ENCODE measurements at places on chromosomes 16 and 17.

- no peak for DNase-seq
Measured at GRCh38 chr16:8818504-8819270, 21.0 kb downstream of the PMM2 start.

GRCh38 chr17:79102214-79102613 is 27.6 kb downstream of the ENGASE start:
- DNase-seq = no peak

- DNase-seq = peak; percentile 94
Measured at GRCh38 chr17:8152112-8152775, at the start of gene PER1. Gene PER1, minus strand, starts transcription at chr17:8152404. Its CDS starts 1,698 bp downstream, at chr17:8150706.

GRCh38 chr17:71976011-71976649 is 144.7 kb upstream of the SOX9 start:
- DNase-seq = no peak

DNA sequence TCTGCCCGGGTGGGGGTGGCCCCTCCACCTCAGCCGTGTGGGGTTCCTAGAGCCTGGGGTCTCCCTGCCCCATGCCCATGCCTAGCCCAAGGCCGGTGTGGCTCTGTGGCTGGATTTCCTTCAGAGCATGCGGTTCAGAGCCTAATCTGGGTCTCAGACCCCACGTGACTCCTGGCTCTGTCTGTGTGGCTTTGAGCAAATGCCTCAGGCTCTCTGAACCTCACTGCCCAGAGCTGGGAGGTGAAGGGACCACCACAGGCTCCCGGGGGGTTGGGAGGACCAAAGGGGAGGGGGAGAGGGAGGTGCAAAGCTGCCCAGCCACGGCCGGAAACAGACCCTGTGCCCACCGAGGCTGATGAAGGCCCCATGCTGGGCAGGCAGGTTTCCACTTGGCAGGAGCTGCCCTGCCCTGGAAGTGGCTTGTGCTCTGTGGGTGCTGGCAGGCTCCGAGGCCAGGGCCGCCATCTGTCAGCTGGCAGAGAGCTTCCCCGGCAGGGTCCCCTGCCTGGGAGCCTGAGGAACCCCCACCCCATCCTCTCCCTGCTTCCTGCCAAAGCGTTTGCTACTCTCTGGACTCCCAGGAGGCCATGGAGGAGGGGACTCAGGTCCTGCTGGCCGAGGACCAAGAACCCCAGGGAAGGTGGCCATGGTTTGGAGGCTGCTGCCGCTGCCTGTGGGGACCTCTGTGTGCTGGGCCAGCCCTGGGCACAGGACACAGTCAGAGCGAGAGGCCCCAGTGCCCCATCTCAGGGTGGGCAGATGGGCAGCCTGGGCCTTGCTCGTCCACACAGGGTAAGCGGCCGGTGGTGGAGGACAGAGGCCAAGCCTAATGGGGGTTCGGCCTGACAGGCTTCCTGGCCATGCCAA is 4.0 kb downstream of the CDH15 start:
- no peak for DNase-seq

- no peak for DNase-seq
Measured at GRCh38 chr17:10605221-10605783, 51.8 kb downstream of the MYH3 start.

DNA sequence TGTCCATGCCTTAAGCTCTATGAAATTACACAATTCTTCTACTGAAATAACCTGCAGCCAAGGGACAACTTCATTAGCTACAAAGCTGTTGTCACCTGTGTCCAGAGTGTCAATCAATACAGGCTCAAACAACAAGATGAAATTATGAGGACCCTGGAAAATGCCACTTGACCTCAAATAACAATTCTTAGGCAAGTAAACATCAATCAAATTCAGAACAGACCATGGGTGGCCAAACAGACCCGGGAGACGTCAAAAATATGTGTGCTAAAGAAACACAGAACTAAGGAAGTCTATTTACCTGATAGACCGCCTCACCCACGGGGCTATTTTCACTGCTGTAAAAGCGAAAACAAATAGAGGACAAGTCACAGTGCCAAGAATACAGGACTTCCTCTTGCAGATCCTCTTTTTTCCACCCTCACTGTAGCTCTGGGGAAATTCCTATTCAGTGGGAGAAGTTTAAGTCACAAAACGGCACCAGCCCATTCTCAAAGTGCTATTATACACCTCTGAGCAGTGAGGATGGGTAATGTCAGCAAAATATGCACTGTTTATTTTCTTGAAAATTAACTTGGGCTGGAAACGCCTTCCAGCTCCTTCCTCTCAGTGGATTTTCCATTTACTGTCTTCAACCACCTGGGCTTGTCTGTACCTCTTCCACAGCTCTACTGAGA is 2.7 kb downstream of the LITAF start:
- no peak for DNase-seq

- DNase-seq = no peak
Measured at GRCh38 chr17:12727881-12728280, 61.4 kb upstream of the ARHGAP44 start.

DNA sequence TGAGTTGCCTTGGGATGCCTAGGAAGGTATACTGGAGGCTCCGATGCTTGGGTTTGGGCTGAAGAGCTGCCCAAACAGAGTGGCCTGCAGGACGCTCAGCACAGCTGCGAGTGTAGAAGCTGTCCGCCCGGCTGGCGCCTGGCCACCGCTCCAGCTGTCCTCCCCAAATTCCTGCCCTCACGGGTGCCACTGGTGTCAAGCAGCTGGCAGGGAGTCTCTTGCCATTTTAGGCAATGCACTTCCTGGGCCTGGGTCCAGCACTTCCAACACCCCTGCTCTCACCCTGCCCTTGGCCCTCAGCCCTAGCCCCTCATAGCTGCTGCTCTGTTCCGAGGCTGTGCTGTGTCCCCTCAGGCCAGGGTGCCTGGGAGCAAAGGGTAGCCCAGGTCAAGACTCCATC is 5.2 kb upstream of the PKMYT1 start:
- DNase-seq = no peak

DNA sequence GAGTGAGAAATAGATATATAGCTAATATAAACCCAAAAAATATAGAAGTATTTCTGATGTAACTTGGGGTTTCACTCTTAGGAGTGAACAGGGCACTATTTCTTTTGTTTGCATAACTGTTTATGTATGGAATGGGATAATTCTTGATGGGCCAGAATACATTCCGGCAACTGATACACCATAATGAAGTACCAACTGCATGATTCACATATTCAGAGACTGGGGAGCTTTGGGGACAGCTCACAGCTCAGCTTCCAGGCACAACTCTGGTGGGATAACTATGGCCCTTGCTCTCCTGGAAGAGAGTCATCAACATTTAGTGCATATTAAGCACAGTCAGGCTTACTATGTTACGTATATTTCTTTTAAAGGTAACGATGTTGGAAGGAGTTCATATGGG is 42.1 kb upstream of the ADCY7 start:
- DNase-seq = no peak

DNA sequence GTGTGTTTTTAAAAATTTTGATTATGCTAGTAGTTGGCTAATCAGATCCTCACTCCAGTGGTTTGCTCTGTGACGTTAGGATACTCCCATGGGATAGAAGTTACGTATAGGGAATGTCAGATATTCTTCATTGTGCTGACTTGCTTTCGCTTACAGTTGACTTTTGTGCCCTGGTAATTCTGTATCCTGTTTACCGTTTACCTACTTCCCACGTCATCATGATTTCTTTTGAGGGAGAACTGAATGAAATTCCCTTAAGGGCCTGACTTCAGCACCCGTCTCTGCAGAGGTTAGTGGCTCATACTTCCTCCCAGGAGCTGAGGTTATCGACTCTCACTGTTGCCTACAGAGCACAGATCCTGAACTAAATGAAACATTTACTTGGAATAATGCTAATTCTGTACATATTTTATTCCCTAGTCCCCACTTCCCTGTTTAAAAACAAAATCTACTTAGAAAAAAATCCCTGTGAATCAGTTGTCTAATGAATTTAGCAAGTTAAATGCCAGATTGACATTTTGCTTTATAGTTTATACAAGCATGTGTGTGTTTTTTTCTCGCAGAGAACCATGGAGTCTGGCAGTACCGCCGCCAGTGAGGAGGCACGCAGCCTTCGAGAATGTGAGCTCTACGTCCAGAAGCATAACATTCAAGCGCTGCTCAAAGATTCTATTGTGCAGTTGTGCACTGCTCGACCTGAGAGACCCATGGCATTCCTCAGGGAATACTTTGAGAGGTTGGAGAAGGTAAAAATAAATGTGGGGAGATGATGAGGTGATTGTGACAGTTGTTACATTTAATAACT is 2.8 kb downstream of the PRKAR1A start:
- no peak for DNase-seq

DNA sequence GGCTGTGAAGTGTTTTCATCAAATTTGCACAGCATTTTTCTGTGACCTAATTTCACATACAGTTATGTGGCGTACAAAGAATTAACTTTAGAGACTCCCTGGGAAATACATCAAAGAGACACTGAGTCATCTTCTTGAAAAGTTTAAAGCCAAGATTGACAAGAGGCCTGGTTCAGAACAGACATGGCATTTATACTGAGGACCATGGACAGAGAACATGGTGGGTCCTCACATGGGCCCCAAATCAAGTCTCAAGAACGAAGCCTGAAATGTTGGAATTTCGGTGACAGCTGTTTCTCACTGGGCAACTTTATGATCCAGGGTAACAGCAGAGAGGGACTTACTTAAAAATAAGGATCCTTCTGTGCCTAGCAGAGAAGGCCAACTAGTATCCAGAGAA is 311.5 kb upstream of the KCNJ16 start:
- DNase-seq = no peak

GRCh38 chr17:1912146-1912545 is 82.3 kb downstream of the RPA1 start:
- DNase-seq = no peak
